A549 (cell line): ENCODE measurements at places on chromosomes 3 and 15.

- no peak for DNase-seq
Observed at GRCh38 chr15:98226149-98226548, 265.6 kb downstream of the ARRDC4 start.

- DNase-seq: no peak
Observed at GRCh38 chr3:130259166-130259874, 86.2 kb upstream of the COL6A5 start.

GRCh38 chr3:141632779-141633374 is 105.2 kb upstream of the RNF7 start:
- DNase-seq: no peak

DNA sequence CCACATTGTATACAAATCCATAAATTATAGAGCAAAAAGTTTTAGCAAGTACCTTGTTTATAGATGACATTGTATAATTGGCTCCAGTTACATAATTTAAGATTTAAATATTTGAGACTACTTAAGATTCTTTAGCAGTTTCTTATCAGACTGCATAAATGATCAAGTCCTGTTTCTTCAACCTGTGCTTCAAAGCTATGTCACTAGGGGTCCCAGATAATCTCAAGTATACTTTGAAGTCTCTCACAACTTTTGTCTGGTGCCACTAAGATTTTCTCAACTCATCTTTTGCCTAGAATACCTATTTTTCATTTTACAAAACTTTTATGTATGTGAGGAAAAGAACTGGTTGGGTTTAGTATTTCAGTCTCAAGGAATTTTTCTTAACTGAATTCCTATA is 205.5 kb downstream of the STAG1 start:
- peak; percentile 16 for DNase-seq

DNA sequence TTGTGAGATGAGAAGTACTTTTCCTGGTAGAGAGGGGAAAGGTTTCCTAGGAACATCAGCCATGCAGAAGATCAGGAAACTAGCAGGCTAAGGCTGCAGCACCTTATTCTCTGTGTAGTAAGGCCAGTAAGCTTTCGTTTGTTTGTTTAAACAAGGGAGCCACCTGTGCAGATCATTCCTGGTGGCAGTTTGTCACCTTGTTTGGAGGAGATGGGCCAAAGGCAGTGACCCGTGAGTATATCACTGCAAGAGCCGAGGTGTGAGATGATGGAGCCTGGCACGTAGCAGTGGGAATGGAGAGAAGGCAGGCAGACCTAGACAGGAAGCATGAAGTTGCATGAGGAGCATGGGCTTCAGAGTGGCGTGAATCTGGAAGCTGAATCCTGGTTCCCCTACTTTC is 19.6 kb downstream of the ATG7 start:
- no peak for DNase-seq

GRCh38 chr3:131925571-131925970 is 109.2 kb downstream of the CPNE4 start:
- DNase-seq: no peak
